ENCODE measurements at places on chromosomes 2 and 18.
A peak's percentile ranks its signal among the peaks of the same experiment; 100 is the strongest.

DNA sequence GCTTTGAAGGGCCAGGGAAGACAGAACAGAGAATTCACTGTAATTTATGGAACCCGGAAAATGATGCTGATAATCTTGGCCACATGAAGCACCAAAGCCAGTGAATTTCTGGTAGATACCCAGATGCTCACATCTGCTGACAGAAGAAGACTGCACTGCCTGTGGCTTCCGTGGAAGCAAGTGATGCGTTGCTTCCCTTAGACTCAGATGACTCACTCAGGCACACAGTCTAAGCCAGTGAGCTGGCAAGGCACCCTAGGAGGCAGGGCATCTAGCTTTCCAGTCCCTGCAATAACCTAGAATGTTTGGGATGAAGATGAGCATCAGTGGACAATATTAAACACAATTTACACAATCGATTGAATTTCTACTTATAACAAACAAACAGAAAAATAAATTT, 284.7 kb downstream of the CMPK2 start:
- DNase-seq, result peak; percentile 58

GRCh38 chr2:223824301-223824700, 13.1 kb downstream of the AP1S3 start:
- DNase-seq, result no peak

DNA sequence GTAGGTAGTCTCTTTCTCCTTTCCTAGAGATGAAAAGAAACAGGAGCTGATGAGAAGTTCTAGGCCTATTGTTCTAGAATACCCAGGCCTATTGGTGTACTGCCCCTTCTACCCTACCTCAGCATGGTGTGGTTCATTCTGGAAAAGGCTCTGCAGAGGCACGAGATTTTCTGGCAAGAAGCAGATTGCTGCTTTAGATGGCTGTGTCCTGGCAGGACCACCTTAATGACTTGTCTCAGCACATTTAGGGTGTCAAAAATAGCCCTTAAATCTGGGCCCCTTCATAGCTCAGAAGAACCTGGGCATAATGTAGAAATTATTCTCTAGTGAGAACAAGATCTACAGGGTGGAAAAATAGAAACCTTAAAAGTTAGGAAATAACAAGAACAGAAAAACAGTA, 87.9 kb downstream of the BCL2L11 start:
- DNase-seq, result no peak

DNA sequence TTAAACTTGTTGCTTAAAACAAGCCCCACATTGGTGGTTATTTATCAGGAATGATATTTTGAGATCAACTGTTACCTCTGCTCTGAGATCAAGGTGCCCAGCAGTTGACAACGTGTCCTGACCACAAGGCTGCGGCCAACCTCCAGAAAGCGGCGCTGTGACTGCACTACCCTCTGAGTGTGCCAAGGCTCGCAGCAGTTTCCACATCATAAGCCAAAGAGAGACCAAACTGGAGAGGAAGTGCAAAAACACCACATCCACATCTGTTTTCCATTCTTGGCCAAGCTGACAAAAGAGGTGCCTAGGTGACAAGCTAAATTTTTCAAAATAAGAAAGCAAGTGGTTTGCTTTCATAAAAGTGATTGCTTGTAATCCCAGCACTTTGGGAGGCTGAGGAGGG, 410.8 kb upstream of the POU3F3 start:
- no peak for DNase-seq

GRCh38 chr2:207484444-207485391, 45.0 kb upstream of the CREB1 start:
- no peak for DNase-seq

DNA sequence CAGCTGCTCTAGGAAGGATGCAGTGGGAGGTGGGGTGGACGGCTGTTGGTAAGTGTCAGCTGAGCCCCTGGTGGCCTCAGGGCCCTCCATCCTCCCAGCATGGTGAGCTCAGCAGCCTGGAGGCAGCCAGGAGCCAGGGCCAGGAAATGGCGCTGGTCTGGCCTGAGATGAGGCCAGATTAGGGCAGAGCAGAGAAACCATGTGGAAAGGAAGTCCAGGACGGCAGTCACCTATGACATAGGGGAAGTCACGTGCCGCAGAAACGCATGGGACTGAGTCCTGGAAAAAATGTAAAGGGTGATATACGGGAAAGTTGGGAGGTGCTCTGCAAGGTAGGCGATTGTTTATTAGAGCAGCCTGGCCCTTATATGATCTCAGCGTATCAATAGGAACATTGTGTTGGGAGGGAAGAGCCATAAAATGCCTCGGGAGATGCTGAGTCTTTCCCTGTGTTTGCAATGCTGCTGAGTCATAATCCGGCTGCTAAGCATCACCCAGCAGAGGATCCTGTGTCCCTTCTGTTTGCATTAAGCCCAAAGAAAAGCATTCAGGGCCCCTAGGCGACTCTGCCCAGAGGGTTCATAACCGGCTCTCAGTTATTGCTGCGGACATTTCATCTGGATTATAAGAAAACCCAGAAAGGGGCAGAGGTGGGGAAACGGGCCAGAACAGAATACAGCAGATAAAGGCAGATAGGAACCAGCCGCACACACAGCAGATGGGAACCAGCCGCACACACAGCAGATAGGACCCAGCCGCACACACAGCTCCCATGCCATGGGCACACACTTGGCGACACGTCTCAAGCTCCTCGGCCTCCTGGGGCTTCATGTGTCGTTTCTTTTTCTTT, 30.3 kb upstream of the B3GNT7 start:
- DNase-seq, result peak; percentile 13

GRCh38 chr2:45631319-45631718, 20.2 kb upstream of the PRKCE start:
- no peak for DNase-seq

DNA sequence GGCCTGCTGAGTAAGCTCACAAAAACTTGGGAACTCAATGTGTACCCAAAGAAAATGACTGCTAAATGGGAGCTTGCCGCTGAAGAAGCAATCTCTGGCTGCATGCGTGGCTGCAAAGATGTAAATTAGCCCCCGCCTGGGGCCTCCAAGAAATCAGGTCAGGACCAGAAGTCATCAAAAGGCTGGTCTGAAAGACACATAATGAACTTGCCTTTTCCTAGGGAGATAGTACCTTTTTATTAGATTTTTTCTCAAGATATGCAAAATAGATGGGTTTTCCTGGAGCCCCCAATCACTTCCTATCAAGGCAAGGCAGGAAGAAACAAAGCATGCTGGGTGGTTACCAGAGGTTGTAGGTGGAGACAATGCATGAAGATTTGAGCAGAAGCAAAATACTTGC, 38.9 kb downstream of the PDCL3 start:
- no peak for DNase-seq

DNA sequence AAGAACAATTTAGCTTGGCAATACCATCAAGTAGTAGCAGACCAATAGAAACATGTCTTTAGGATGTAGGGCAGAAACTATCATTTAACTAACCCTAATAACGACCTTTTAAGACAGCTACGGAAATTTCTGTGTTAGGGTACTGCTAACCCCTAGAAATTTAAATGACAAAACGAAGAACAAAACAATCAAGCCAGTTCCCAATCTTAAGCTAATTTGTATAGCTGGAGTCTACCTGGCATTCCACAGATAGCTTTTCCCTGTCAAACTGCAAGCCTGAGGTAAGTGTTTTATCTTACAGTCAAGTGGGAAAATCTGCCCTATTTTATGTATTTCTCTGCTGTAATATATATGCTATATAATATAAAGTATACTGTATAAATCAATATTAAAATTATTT, 37.6 kb upstream of the CDKL4 start:
- DNase-seq, result no peak

GRCh38 chr2:104406261-104406726, 447.6 kb upstream of the POU3F3 start:
- DNase-seq, result no peak

- no peak for DNase-seq
Measured at GRCh38 chr2:10004401-10004800, 38.9 kb upstream of the KLF11 start.

DNA sequence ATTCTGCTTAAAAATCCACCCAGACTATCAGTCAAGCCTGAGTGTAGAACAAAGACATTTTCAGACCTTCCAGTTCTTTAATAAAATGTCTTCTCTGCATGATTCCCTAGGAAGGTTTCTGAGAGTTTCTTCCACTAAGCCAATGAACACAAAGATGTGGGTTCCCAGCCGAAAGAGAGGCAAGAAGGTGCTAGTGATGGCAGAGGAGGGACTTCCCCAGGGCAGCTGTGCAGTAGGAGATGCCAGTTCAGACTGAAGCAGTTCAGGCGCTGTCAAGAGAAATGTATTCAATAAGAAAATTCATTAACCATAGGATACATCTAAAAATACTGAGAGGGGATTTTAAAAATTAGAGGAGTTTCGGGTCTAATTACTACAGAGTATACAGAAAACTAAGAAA, 83.3 kb downstream of the RND3 start:
- peak; percentile 51 for DNase-seq

DNA sequence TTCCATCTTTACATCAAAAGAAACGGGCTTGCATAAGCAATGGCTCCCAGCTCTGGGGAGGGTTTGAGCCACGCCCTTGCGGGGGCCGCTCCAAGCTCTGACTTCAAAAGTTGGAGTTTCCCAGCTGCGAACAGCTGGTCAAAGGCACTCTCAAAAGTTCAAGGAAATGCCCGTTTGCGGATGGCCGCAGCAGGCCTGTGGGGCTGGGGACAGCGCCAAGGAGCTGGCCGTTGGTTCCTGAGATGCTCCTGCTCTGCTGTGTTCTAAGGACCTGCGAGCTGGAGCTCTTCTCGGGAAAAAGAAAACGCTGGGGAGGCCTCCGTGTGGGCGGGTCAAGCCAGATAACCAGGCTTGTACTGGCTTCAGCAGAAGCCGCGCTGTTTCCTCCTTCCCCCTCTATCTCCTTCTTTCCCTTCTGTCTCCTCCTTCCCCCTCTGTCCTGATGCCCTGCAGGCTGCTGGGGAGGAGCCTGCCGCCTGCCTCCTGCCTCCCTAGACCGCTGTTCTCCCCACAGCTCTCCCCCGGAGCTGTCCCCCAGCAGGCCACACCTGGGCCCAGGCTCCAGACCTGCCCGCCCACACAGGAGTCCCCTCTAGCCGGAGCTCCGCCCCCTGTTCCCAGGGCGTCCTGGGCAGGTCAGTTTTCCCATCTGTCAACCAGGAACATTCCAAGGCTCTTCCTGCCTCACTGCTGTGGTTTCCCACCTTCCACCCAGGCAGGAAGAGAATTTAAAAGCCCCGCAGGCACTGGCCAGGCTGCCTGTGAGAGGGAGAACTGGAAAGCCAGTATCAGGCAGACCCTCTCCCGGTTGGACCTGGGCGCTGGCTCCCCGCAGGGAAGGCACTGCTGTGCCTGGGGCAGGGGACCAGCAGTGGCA, 14.1 kb downstream of the KLF11 start:
- no peak for DNase-seq

- DNase-seq, result peak; percentile 26
Measured at GRCh38 chr2:13968811-13969210, 663.7 kb upstream of the LRATD1 start.

- DNase-seq, result peak; percentile 86
Measured at GRCh38 chr2:199462956-199463692, 5.4 kb upstream of the SATB2 start.

- peak; percentile 79 for DNase-seq
Measured at GRCh38 chr2:172106108-172106961, 3.6 kb upstream of the DLX2 start.

Measured in ACHN (cell line).